ENCODE measurements at places on chromosomes 7 and 10.

- peak; percentile 21 for DNase-seq
Measured at GRCh38 chr10:6036861-6037321, 25.3 kb downstream of the IL2RA start.

DNA sequence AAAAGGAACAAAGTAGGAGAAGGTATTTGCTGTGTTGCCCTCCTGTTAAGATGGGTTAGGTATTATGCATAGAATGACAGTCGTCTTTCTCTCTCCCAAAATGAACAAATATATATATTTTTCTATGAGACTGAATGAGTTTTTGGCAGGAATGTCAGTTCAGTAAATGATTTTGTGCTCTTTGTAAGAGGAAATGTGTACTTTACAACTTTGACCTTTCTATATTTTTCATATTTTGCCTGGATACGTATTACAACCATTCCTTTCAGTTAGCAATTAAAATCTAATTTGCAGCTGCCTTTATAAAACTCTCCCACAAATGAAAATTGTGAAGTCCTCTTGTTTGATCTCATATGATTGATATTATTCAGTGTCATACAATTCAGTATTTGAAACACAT lies 336.6 kb upstream of the MEOX2 start:
- DNase-seq, result no peak

GRCh38 chr7:73715648-73716317 lies 3.7 kb downstream of the STX1A start:
- DNase-seq, result no peak

DNA sequence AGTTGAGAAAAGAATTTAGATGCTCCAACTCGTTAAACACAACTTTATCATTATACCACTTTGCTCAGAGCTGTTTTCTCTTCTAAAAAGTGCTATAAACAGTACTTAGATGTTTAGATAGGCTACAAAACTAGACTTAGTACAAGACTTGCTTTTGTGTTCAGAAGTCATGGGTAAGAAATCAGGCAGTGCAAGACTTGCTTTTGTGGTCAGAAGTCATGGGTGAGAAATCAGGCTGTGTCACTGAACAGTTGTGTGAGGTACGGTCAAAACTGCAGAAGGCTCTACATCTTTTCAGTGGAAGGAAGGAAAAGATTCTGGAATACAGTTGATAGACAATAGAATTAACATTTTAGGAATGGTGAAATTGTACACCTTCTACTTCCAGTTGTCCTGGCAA lies 239.7 kb downstream of the DNAJB9 start:
- DNase-seq, result no peak

All from T-helper 1 cell (primary cell).